ENCODE measurements at places on chromosomes 1 and 21.

DNA sequence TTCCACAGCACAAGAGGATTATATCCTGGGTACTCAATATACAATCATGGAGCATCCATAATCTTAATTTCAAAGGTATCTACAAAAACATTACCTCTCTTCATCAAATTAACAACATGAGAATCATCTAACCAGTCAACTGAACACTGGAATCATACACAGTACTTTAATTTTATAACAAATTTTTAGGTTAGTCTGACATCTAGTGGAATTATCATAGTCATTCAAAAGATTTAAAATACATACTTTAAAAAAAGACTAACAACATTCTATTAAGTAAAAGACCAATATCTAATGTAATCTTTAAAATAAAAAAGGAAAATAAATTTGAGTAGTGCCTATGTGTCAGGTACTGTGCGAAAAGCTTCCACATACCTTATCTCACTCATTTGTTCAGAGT, 16.8 kb upstream of the SH3GLB1 start:
- no peak for DNase-seq

DNA sequence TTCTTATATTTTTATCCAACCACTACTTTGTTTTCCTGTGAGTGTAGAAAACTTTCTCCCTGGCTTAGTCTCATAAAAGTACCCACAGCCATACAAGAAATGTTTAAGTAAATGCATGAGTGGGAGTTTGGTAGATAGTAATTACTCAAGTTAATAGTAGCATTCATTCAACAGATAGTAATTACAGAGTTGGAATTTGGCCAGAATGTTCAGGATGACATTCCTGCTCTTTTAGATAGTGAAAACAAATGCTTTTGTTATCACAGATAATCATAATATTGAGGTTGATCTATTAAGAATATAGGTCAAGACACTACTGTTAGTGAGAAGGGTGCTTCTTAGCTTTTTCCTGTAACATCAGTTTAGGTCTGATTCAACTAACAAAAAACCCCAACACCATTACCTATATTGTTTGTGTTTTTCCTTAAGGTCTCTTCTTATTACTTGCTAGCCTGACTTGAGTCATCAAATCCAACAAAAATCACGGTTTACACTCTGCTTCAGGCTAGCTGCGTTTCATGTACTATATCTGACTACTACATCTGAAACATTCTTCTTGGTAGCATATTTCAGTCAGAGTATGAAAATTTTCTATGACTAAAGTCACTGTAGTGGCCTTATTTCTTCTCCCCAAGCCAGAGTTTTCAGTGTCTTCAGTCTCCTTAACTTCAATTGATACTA, 163.7 kb downstream of the HS2ST1 start:
- DNase-seq: no peak

DNA sequence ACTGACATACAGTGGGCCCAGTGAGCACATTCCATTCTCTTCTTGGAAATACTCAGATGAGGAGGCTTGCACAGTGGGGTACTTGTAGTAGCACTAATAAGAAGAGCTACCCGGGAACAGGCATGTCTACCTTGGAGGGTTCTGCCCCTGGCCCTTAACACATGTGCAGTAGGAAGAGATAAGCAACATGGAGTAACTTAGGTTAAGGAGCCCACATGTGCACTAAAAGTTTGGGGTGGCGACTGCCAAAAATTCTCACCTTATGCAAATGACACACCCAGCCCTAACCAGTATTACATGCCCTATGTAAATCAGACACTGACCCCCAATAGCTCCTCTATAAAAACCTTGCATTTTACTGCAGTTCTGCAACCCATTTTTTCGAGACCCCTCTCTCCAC, 1313.3 kb downstream of the KCNT2 start:
- no peak for DNase-seq

DNA sequence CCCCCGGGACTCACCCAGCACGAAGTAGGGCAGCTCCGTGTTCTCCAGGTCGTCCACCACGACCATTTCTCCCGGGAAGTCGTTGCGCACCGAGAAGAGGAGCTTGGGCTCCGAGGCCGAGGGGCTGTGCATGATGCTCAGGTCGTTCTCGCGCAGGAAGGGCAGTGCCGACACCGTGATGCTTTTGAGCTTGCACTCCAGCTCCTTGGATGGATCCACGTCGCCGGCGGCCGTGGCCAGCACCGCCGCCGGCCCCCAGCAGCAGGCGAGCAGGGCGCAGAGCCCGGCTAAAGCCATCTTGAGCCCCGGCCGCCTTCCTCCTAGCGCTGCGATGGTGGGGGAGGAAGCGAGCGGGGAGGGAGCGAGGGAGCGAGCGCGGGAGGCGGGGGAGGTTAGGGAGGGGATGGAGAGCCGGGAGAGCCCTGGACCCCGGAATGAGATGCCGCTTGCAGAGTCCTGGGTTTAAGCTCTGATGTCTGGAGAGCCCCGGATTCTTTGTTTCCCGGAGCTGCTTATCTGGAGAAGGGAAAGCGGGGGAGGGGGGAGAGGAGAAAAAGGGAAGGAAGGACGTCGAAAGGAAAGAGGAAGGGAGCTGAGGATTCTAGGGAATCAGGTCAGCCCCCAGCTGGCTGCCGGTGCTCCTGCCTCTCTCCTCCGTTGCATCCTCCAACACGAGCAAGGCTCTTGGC, at the start of gene ASTN1:
Gene ASTN1, minus strand, starts transcription at position 333 of the 689 bp plus-strand sequence. Its CDS starts 36 bp downstream, at position 297.
- no peak for DNase-seq

GRCh38 chr1:117059334-117059677, 820 bp upstream of the TTF2 start:
- DNase-seq: peak; percentile 45

GRCh38 chr1:228860911-228861831, 125.9 kb downstream of the RHOU start:
- DNase-seq: no peak

DNA sequence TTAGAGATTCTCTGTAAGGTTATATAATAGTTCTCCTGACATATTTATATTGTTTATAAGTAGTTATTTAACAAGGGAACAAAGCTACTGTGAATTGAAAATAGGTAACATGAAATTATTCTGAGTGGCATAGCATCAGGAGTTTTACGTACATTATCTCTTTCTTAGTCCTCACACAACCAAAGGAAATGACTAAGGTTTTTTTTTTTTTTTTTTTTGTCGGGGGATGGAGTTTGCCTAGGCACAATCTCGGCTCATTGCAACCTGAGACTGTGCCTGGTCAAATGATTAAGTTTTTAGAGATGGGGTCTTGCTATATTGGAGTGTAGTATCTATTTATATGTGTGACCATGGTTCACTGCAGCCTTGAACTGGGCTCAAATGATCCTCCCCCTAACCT, 24.9 kb downstream of the TMED5 start:
- DNase-seq: no peak

DNA sequence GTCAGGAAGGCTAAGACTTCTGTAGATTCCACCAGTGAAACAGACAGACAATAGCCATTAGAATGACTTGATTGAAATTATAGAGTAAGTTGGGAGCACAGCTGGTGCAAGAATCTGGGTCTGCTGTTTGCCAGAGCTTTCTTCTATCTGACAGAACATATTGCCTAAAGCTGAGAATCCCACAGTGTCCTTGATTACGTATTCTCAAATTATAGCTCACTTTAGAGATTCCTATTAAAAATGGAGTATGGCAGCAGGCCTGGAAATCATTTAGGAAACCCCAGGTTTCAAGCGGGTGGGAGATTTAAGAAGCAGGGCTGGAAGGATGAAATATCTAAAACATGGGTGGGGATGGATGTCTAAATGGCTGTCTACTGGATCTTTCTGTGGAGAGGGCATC, 639.7 kb upstream of the CXADR start:
- no peak for DNase-seq

GRCh38 chr1:200128081-200128480, 100.6 kb downstream of the NR5A2 start:
- DNase-seq: no peak

- DNase-seq: no peak
Measured at GRCh38 chr21:44298301-44298700, 1.6 kb upstream of the PFKL start.

GRCh38 chr1:3892748-3893147, 7.3 kb downstream of the C1orf174 start:
- DNase-seq: no peak

GRCh38 chr1:17632541-17633184, 93.2 kb downstream of the ARHGEF10L start:
- DNase-seq: no peak

DNA sequence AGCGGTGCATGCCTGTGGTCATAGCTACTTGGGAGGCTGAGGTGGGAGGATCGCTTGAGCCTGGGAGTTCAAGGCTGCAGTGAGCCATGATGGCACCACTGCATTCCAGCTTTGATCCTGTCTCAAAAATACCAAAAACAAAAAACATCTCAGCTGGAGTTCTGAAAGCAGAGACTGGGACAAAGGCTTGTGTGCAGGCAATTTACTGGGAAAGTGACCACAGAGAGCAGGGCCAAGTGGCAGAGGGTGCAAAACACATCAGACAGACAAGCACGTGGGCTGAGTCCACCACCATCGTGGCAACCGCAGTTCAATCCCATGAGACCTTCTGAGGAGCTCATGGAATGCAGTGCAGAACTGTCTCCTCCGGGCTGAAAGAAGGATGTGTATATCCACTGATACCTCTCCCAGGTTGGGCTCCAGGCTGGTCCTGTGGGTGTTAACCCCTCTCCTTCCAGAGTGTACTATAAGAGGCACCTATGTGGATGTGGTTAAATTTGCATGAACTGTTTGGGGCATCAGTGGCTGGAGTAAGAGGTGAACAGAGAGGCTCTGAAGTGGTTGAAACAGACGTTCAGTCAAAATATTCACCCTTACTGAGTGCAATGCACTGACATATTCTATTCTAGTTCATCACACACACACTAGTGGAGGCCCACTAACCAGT, 10.8 kb downstream of the PIGP start:
- no peak for DNase-seq

DNA sequence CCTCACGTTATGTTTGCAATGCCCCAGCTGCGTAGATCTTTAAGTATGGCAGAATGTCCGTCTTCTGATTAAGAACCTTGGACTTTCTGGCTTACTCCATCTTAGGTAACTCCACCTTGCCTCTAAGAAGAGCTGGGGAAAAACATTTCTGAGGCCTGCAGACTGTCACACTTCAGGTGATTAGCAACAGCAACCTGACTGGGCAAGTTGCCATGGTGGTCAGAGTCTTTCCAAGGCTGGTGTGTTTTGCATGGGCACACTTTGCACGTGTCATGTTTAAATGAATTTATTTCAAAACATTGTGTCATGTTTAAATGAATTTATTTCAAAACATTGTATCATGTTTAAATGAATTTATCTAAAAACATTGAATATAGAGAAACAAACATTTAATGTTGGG, 811 bp downstream of the KPRP start:
- DNase-seq: no peak

DNA sequence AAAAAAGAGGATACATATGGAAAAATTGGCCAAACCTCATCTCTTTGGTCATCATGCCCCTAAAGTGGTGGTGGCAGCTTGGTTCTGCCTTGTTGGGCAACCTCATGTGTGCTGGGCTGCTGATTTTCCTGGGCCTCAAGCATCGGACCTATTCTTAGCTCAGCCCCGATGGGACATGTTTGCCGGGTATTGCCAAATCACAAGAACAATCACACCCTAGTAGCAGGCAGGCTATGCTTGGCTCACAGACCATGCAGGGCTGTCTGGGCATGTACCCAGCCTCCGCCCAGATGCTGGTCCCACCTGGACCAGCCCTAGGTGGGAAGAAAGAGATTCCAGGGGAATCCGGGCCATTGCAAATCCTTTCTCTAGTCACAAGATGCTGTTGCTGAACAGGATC, 189.4 kb upstream of the FGGY start:
- no peak for DNase-seq

DNA sequence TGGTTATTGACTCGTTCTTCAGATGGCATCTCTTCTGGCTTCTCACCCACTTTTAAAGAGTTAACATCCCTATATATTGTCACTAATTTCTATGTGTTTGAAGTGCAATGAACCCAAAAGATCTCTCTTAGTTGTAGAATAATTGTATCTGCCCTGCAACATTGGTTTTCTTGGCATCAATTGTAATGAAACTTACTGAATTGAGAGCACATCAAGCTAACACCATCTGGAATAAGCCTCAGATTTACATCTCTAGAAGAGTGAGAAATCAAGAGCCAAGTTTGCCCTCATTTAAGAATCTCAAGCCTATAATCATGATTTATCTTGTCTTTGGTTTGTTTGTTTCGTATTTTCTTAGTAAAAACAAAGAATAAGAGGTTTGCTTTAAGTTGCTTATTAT, 372.6 kb upstream of the LRRC7 start:
- DNase-seq: no peak

DNA sequence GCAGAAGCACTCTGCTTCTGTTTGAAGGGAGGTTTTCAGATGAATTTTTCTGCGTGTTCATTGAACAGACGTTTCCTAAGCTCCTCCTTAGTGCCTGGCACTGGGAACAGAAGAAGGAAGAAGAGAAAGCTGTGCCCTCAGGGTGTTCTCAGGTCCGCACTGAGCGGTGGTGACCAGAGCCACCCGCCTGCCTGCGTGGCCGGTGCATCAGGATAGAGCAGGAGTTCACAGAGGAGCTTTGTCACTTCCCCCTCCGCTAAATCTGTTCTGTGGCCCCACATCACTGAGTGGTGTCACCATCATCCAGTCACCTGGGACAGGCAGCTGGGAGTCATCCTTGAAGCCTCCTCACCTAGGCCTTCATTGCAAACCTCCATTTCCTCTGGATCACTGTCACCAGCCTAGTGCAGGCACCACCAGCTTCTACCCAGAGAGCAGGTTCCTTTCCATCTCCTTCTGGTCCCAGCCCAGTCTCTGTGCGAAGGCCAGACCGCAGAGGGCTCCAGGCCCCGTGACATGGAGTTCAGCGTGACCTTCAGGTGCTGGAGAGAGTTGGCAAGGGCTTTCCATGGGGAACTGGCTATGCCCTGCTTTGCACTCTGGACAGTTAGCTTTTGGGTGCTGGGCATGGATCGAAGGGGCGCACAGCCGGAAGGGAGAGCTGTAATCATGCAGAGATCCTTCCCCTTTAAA, 21.7 kb downstream of the PARK7 start:
- no peak for DNase-seq

DNA sequence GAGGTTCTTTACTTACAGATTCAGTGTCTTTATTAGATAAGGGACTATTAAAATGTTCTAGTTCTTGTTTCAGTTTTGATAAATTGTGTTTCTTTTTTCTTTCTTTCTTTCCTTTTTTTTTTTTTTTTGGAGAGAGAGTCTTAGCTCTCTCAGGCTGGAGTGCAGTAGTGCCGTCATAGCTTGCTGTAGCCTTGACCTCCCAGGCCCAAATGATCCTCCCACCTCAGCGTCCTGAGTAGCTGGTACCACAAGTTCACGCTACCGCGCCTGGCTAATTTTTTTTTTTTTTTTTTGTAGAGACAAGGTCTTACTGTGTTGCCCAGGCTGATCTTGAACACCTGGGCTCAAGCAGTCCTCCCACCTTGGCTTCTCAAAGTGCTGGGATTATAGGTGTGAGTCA, 76.6 kb downstream of the TMEM200B start:
- no peak for DNase-seq

GRCh38 chr21:45870421-45870820, 111.1 kb upstream of the COL6A1 start:
- no peak for DNase-seq

DNA sequence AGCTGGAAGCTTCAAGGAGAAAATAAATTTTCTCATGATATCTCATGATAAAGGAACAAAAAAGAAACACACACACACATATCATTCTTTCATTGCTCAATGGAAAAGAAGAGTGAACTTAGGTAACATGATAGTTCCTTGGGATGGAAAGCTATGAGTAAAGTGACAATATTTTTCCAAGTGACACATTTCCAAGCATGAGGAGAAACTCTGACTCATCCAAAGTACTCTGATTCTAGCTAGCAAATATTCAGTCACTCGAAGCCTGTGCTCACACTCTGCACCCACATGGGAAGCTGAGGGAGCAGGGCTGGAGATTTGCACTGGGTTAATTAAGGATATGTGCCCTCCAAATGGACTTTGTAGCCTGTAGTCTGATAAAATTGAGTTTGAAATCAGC, 222.4 kb downstream of the LRRC40 start:
- DNase-seq: no peak

Measured in activated CD8-positive, alpha-beta memory T cell treated with anti-CD3 and anti-CD28 coated beads for 1 hour (primary cell).